ENCODE measurements at places on chromosomes 16 and 17.

- DNase-seq = no peak
Observed at GRCh38 chr17:32586666-32587065, 99.9 kb downstream of the CDK5R1 start.

DNA sequence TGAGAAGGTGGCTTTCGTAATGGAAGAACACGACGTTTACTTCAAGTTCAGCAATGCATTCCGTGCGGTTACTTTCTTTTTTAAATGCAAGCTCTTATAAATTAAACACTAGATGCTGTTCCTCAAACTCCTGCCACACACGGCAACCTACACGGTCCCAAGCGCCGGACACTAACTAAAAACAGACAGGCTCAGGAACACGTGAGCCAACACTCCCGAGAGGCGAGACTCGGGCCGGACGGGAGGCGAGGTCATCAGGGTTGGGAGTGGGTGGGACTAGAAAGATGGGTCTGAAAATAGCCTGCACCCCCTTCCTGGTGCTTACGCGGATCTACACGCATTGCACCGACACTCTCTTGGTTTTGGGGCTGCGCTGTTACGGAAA is 6.4 kb downstream of the CLCN7 start:
- no peak for DNase-seq

GRCh38 chr16:2214719-2214968 is at the start of gene PGP:
PGP (minus strand) TSS chr16:2214840; CDS start chr16:2214777, 63 bp downstream.
- DNase-seq = no peak

DNA sequence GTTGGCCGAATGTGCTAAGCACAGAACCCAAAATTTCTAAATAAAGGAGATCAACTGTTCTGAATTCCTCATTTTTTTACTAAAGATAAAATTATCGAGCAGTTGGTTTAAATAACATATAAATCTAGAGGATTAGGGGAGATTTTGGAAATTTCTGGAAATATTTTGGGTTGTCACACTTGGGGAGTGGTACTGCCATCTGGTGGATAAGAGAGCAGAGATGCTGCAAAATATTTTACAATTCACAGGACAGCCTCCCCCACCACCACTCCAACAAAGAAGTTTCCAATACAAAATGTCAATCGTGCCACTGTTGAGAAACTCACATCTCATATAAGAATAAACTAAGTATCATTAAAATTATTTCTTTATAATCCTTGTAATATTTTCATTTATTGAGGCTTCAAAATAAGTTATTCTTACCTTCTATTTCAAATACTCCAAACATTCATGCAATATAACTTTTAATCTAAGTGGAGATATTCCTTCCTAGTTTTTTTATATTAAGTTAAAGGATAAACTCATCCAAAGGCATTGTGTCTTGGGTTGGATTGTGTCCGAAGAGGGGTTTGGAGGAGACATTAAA is 17.0 kb upstream of the ABCA8 start:
- no peak for DNase-seq

GRCh38 chr16:83956336-83957289 is 3.6 kb downstream of the OSGIN1 start:
- peak; percentile 52 for DNase-seq

DNA sequence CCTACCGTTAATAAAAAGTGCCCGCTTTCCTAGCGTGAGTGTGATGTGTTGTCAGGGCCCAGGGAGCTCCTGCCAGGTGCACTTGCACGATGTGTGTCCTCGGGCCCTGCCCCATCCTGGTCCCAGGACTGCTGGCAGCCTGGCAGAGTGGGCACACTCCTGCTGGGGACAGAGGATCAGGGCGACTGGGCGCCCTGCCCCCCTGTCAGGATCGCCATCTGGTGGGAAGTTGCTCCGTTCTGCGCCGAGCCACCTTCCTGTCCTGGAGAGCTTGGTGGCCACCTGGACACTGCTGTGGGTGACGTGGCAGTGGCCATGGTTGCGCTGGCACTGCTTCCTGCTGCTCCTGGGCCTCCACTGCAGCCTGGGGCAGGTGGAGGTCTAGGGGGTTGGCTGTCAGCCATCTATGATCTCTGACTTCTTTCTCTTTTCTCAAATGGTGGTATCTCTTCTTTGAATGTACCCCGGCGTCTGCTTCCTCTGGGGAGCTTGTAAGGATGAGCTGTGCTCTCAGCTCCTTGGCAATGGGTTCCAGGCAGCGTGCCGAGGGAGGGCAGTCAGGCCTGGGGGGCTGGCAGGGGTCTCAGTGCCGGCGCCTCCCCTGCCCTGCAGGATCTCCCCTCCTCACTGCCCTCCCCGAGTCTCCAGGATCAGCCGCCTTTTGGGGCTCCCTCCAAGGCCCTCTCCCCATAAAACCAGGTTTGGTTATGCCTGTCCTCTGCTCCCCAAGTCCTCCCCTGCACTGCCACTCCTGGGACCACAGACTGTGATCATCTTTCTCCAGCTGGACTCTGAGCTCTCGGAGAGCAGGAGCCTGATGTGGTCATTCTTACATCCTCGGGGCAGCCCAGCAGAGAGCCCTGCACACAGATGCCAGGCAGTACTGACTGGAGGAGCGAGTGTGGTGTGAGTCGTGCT is 76.9 kb downstream of the AMFR start:
- DNase-seq = no peak

DNA sequence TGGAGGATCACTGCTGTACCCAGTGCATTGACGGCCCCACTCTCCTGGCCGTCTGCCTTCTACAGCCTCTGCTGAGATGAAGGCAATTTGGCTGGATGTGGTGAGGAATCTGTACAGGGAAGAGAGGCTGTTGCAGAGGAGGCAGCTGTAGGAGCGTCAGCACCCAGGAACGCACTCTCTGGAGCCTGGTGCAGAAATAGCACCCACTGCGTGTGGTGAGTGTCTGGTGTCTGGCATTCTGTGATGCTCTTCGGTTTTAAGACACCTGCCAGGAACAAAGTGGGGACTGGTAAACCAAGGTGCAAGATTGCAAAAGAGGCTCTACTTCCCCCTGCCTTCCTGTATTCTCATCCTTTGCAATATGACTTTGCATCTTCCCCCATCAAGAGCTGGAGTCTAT is 187.5 kb upstream of the SDK2 start:
- no peak for DNase-seq

DNA sequence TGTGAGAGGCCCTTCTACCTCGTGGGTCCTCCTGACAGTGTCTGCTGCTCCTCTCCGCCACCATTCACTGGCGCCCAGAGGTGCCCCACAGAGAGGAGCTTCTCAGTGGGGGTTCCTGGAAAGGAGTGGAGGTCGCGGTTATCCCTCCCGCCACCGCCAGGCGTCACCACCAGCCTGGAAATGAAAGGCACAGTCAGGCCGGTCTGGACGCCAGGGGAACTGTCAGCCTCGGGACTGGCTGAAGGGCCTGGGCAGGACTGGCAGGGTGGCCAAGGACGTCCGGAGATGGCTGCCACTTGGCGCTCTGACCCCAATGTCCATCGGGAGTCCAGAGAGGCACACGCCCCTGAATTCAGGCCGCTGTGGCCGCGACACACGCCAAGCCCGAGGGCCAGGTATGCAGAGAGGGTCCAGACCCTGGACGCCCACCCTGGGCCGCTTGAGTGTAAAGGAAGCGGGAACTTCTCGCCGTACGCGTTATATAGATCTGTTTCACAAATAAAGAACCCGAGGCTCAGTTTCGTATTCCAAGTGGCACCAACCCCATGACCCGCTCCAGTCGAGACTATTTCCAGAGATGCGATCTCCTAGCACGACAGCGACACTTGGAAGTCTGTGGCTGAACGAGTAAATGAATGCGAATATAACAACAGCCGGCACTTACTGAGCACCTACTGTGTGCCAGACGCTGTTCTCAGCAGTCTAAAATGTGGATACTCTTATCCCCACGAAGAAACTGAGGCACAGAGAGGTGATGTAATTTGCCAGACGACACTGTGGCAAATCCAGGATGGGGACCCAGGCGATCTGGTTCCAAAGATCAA is 7.6 kb upstream of the NXPH3 start:
- DNase-seq = peak; percentile 75

GRCh38 chr16:64122177-64122576 is 999.7 kb downstream of the CDH11 start:
- DNase-seq = no peak

DNA sequence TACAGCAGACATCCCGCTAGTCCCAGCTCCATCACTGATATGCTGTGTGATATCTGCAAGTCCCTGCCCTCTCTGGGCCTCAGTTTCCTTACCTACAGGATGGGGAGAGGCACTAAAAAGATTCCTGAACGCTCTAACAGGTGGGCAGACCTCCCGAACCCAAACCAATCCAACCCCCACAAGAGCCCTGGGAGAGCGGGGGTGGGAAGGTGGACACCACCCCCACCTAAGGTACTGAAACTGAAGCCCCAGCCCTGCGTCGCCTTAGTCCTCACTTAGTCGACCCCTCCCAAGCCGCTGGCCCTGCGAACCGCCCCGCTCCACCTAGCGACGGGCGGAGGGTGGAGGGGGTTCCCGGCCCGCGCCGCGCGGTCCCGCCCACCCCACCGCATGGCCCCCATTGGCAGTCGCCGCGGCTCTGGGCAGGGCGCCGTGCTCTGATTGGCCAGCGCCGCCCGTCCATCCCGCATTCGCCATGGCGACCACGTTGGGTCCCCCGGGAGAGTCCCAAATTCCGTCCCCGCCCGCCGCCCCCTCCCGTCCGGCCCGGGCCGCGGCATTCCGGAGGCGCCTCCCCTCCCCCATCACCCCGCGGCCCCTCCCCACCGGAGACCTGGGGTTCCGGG is 578 bp downstream of the CCDC102A start:
- DNase-seq = peak; percentile 95

DNA sequence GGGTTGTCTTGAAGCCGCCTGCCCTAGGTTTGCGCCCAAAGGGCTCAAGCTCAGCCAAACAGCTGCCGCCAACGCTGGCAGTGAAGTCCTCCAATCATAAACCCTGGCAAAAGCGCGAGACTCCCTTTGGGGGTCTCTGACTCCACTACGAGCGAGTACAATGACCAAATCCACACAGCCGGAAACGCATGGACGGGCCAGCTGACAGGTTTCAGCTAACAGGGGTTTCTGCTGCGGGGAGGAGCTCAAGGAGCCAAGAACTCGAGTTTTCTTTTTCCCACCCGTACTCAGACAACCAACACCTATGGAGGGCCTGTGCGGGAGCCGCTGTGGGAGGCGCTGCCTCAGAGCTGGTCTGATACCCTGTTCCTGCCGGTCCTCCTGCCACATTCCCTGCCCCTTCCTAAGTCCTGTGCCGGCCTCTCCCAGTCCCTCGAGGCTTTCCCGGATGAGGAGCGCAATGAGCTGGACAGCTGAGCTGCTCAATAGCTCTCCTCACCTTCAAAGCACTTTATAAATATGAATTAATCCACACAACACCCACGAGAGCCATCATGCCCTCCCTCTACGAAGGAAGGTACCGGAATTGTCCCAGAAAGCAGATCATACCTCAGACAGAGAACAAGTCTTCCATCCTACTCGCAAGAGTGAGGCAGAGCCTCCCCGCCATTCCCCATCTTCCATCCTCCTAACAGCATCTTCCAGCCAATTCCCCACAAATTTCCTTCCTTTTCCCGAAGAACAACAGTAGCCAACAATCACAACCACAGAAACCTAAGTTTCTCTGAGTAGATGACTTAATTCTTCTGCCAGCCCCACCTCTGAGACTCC is 6.1 kb downstream of the ABR start:
- no peak for DNase-seq

GRCh38 chr17:5077781-5078105 is 524 bp upstream of the ZFP3 start:
- no peak for DNase-seq

DNA sequence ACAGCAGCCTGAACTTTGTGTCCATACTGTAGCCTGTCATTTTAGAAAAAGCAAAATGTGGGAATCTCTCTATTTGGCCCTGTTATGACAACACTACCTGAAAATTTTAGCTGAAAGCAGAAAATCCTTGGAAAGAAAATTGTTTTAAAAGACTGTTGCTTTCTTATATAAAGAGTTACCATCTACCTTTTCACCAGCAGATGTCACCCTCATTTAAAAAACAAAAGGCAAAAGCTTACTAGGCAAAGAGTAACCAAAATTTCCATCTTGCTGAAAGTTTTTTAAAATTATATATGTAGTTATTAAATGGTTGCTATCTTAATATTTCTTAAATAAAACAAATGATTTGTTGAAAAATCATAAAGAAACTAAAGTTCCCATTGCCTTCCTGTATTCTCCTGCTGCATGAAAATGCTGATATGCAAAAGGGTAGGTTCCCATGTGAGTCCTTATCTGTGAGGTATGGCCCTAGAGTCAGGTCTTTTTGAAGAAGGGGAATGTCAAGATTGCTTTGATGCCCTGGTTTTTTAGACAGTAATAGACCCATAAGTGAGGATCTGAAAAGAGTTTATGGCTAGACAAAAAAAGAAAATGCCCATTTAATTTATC is 61.0 kb downstream of the TNRC6C start:
- peak; percentile 7 for DNase-seq

GRCh38 chr17:82659886-82660285 is 11.6 kb upstream of the WDR45B start:
- DNase-seq = no peak

DNA sequence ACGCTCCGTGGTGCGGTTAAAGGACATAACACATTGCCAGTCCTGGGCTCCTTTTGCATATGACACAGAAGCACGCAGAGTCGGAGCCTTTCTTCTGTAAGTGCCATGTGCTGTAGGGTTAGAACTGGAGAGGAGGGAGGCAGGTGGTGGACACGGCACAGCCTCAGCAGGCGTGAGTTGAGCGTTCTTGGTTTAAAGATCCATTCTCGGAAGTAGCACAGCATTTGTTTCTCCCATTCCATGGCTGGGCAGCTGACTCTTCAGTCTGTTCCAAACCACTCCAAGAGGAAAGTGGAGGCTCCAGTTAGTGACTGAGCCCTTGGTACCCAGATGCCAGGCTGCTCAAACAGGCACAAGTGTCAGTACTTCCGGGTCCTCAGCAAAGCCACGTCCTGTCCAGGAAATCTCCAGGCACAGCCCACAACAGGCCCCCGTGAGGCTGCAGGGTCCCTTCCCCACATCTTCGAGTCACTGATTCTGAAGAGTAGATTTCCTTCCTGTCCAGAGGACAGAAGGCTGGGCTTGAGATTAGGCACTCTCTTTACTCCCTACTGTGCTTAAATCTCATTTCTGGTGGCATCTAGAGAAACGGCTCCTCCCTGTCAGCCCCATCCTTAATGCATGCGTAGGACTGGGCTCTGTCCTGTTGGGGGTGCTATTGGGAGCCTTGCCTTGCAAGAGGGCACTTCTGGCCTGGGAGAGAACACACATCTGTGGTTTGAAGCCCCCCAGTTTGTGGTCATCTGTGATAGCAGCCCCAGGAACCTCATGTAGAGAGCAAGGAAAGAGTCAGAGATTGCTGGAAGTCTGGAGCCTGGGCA is 39.6 kb upstream of the NAT9 start:
- DNase-seq = no peak

- no peak for DNase-seq
Observed at GRCh38 chr17:72496461-72496860, 375.6 kb downstream of the SOX9 start.
